B cell (primary cell): ENCODE measurements at places on chromosomes 12 and 14.

GRCh38 chr14:37650356-37651037, 55.1 kb downstream of the TTC6 start:
- no peak for DNase-seq

GRCh38 chr14:76396714-76397187, 20.8 kb downstream of the ESRRB start:
- DNase-seq, result no peak

DNA sequence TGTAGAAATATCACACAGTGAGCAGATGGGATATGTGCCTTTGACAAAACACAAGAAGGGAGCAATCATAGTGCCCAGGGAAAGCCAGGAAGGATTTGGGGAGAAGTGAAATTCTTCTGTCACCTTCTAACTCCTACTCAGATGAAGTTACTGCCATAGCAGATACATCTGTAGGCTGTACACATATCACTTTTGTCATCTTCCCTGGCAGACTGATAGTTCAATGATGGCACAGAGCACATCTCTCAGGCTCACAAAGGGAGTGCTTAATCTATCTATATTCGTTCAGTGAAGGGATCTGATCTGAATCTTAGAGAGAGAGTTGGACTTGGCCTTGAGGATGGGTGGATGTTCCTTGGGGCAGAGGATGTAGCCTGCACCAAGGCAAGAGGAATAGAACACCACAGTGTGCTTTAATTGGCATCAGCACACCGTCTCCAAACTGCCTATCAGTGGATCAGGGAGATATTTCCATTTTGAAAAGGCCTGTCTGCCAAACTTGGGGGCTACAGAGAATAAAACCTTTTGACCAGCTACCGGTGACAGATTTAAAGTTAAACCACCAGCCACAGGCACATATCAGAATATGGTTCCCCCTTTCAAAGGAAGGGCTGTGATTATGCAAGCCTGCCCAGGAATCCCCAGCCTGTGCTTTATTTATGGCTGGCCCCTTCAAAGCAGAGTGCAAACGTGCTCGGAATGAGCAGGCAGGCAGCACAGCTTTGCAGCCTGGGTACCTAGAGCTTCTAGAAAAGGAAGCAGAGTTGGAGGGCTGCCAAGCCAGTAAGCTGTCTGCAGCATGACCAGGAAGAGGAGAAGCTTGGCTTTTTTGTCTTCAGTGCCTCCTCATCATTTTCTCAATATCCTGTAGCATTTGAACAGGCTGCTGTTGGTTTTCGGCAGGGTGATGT, 165.5 kb upstream of the DYRK2 start:
- DNase-seq, result peak; percentile 42

DNA sequence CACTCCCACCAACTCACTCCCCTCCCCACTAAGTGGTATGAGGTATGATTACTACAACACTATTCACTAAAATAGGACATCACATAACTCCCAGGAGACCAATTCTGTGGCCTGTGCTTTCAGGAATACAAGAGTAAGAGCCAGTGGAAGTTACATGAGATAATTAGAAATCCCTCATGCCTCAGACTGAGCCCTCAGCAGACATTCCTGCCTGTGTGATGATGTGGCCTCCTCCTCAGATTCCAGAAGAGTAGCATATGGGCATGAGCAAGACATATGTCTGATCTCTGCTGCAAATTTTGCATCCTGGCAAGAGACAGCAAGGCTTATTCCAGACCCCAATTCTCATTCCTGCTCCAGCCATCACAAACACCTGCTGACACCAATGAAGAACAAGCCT, 46.0 kb upstream of the BMP4 start:
- DNase-seq, result no peak

DNA sequence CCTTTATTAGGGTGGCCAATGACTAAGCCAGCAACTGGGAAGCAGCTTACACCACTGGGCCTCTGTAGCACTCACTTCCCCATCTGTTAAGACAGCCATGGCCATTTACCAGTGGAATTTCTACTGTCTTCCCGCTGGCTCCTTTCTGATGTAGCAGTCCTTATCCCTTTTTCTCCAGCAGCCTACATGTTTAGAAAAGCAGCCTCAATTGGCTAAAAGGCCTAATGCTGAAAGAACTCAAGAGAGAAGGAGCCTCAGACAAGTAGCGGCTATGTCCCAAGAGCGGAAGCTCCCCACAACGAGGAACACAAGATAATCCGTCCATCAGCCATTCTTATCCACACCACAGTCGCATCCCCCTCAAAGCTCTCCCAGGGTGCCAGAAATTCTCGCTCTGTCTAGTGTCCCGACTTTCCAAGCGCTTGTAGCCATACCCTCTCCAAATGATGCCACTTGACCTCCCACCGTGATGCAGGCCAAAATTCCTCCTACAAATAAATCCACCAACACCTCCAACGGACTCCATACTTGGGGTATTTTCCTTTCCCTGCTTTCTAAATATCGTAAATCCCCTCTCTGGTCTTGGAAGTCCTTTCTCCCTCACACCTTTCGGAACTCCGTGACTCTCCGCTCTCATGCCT, 624 bp downstream of the M6PR start:
- DNase-seq, result peak; percentile 56

- DNase-seq, result no peak
Observed at GRCh38 chr12:95336387-95337067, 118.9 kb downstream of the VEZT start.

DNA sequence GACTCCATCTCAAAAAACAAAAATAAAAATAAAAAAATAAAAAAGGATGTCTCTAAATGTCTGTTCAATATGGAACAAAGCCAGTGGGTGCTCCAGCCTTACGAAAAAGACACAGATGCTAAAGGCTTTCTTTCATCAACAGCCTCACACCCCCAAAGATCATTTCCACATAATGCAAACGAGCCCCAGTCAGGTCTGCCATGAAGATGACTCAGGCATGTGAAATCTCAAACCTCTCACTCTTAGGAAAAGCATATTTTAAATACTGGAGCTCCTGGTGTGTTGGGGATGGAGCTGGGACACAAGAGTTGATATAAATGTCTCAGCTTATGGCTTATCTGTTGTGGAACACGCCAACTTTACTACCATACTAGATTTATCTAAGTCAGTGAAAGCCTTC, 49.9 kb upstream of the PLXNC1 start:
- no peak for DNase-seq

DNA sequence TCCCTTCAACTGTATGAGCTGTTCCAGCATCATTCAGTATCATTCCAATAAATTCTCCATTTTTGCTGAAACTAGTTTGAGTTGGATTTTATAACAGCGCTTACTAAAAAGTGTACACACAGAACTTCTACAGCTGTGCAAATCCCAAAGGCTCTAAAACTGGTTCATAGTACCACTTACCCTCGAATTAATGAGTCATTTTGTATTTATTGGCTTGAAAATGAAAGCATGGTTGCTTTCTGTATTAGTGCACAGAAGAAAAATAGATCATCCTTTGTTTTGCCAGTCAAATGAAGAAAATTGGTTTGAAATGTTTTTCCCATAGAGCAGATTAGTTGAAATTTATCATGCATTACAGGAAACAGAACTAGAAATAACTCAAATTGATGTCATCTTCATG, 268.3 kb upstream of the CPNE8 start:
- no peak for DNase-seq
